ACHN (cell line): ENCODE measurements at places on chromosomes 12 and 14.

- no peak for DNase-seq
Observed at GRCh38 chr14:100282766-100283419, 23.4 kb downstream of the SLC25A29 start.

DNA sequence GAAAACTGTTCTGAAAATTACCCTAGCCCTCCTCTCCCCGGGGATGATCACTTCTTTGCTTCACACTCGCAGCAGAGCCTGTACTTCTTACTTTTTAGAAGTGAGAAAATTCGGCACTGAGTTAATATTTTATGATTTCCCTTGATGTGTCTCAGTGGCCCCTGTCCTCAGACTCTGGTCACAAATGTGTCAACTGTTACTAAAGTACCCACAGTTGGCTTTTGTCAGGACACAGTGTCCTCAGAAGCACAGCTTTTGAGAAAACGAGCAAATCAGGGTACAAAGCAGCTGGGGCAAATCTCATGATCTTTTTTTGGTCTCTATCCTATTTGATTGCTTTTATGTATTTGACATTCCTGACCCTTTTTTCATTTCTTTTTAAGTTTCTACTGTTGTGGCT is 142.5 kb downstream of the SYNE2 start:
- no peak for DNase-seq

DNA sequence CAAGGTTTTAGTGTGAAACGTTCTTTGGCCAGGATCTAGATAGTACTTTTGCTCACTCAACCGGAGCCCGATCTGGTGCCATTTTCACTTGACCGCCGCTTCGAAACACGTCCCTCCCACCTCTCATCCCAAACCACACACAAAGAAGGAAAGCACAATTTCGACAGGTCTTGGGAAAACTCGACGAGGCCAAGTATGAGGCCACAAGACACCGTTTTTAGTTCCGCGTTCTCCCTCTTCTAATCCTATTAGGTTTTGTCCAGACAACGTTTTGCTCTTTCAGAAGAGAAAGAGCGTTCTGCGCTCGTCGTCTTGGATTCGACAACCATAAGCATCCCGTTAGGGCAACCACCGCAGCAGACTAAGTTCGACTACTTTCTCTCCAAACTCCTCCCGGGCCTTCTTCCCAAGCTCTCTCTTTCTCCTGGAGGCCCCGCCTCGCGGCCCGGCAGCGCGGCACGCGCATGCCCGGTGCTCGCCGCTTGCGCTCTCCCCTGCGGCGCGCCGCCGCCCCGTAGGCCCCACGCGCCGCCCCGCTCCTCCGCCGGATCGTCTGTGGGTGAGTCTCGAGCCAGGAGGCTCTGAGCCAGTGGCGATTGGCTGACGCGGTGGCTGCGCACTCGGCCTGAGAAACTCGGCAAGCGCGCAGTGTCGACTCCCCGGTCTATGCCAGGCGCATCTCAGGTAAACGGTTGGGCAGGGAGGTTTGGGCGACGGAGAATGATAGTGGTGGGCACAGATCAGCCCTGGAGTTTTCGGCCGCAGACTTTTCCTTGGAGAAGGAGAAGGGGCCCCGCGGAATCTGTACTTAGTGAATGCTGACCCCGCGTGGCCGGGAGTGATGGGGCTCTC is at the start of gene MIPOL1:
MIPOL1 (plus strand) TSS at position 517 of the 852 bp plus-strand sequence. CDS start 49,952 bp downstream, outside the sequence.
- peak; percentile 84 for DNase-seq

DNA sequence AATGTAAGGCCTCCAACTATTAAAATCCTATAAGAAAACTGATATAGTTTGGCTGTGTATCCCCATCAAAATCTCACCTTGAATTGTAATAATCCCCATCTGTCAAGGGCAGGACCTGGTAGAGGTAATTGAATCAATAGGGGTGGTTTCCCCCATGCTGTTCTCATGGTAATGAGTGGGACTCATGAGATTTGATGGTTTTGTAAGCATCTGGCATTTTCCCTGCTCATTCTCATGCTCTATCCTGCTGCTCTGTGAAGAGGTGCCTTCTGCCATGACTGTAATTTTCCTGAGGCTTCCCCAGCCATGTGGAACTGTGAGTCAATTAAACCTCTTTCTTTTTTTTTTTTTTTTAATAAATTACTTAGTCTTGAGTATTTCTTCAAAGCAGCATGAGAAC is 31.9 kb downstream of the TSPAN19 start:
- no peak for DNase-seq

- no peak for DNase-seq
Observed at GRCh38 chr12:120774169-120774916, 48.7 kb downstream of the ACADS start.

- DNase-seq, result no peak
Observed at GRCh38 chr14:93548102-93548843, 117.5 kb downstream of the UNC79 start.

DNA sequence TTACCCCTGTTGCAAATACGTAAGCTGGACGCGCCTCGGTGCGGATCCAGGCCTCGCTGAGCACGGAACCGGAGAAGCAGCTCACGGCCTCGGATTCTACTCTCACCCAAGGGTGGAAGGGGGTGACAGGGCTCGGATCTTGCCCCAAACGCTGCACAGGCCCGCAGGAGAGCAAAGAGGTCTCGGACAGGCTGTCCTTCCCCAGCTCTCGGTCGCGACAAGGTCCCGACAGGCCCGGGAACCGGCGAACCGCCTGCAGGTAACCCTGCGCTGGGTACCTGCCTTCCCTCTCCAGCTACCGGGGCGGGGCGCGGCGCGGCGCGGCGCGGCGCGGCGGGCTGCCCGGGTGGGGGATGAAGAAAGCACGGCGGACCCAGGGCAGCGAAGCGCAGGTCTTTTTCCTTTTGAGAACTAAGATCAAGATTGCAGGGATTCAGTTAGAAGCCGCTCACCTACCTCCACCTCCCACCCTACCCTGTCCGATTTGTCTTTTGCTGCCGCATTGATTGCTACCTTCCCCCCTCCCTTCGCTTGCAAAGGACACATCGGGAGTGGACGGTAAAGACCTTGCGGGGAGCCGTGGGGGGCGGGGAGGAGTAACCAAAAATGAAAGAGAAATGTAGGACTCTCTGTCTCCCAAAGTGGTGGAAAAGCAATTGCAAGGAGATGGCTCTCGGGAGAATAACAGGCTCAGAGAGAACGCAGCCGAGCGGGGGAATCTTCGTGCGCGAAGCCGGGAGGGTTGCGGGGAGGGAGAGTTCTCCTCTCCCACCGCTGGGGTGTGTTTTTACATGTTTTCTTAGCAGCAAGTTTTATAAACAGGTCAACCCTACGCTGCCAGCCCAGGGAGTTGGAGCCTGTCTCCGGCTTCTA is 8.4 kb upstream of the TBX3 start:
- no peak for DNase-seq

GRCh38 chr12:90099288-90099687 is 390.6 kb upstream of the ATP2B1 start:
- DNase-seq, result no peak

DNA sequence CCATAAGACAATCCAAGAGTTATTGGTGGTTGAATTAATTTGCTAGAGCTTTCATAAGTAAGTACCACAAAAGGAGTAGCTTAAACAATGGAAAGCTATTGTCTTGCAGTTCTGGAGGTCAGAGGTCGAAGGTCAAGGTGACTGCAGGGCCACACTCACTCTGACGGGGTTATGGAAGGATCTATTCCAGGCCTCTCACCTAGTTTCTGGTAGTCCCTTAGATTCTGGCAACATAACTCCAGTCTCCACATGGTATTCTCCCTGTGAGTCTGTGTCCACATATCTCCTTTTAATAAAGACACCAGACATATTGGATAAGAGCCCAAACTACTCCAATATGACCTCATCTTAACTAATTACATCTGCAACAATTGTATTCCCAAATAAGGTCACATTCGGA is 273.4 kb downstream of the FOXN3 start:
- DNase-seq, result no peak

- DNase-seq, result no peak
Observed at GRCh38 chr14:65132855-65133254, 30.5 kb upstream of the MAX start.

GRCh38 chr12:63995512-63995911 is 151.0 kb downstream of the SRGAP1 start:
- DNase-seq, result peak; percentile 37

DNA sequence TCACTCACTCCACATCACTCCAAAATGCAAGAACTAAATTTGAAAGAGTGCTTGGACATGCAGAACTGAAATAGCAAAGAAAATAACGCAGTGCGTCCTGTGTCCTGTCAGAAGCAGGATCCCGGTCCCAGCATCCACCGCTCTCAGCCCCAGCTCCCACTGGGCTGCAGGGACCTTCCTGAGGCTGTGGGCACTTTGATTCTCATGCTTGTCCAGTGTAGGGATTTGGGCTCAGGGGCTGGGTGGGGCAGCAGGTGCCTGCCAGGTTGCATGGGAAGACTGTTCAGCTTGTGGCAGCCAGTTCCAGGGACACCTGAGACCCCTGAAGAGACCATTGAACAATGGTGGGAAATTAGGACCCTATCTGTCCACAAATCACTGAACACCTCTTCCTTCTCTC is 140.0 kb upstream of the FKBP4 start:
- DNase-seq, result no peak

GRCh38 chr12:89206390-89206789 is 145.9 kb downstream of the DUSP6 start:
- DNase-seq, result no peak

DNA sequence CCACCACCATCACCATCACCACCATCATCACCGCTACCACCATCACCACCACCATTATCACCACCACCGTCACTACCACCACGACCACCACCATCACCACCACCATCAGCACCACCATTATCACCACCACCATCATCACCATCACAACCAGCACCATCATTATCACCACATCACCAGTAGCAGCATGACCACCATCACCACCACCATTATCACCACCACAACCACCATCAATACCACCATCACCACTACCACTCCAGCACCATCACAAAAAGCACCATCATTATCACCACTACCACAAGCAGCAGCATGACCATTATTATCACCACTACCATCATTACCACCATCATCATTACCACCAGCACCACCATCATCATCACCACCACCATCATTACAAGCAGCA is 62.1 kb downstream of the MVK start:
- DNase-seq, result no peak

DNA sequence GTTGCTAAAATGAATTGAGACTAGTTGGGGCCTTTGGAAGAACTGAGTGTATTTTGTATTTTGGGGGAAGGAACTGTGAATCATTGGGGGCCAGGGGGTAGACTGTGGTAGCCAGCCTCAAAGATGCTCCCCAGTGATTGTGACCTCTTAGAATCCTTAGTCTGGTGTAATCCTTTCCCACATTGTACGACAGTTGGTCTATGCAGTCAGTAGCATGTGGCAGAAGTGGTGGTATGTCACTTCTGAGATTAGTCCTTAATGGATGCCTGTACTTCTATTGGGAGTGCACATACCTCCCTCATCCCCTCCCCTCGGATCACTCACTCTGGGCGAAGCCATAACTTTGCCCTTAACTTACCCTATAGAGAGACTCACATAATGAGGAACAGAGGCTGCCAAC is 48.0 kb downstream of the USP15 start:
- no peak for DNase-seq

GRCh38 chr12:118356809-118357256 is 15.9 kb downstream of the TAOK3 start:
- DNase-seq, result no peak

- no peak for DNase-seq
Observed at GRCh38 chr12:131042834-131043245, 89.1 kb downstream of the ADGRD1 start.

- no peak for DNase-seq
Observed at GRCh38 chr14:41972531-41972930, 365.9 kb downstream of the LRFN5 start.

DNA sequence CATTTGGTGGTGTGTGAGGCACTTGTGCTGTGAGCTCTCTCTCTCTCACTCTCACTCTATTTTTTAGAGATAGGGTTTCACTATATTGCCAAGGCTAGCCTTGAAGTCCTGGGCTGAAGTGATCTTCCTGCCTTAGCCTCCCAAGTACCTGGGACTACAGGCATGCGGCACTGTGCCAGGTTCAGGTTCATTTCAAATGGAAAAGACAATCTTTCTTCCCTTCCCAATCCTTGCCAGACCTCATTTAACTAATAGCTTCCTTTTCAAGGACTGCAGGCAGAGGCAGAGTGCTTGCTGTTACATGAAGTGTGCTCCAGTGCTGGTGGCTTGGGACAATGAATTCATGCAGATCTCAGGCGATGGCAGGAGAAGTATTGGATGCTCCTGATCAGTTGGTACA is 73.2 kb upstream of the BICD1 start:
- DNase-seq, result no peak

DNA sequence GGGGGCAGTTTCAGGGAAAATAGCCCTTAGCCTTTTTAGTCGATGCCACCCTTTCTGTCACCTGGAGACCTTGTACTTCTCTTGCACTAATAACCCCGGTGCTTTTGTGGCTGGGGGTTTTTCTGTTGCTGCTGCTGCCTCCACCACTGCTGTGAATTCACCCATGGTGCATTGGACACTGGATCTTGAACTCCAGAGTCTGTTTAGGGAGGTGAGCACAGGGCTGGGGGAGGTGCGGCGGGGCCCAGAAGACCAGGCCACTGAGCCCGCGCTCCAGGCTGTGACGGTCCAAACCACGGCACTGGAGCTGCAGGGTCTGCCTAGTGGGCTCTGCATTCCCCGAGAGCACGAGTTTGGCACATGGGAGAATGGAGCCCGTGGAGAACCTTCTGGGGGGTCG is 100.6 kb downstream of the NINJ2 start:
- no peak for DNase-seq

DNA sequence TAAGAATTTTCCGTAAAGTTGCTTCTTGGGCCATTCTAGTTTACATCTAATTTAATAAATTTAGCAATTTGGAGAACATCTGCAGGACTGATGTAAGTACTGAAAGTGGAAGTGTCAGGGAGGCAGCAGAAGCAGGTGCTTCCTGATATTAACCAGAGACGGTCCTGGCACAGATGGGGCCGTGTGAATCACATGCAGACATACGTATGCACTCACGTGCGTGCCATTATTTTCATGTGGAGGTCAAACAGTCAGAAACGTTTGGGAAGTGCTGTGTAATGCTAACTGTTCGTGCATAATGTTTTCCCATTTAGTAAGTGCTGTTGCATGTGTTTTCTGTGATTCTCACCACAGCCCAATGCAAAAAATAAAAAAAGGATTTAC is 87.8 kb upstream of the DYNC1H1 start:
- DNase-seq, result no peak
